Stimulated activated CD4-positive, alpha-beta T cell treated with anti-CD3 and anti-CD28 coated beads, Interleukin-1b, Interleukin-23, amount 100 ng/mL, for 48 hours (primary cell): ENCODE measurements at places on chromosomes 4 and X.

DNA sequence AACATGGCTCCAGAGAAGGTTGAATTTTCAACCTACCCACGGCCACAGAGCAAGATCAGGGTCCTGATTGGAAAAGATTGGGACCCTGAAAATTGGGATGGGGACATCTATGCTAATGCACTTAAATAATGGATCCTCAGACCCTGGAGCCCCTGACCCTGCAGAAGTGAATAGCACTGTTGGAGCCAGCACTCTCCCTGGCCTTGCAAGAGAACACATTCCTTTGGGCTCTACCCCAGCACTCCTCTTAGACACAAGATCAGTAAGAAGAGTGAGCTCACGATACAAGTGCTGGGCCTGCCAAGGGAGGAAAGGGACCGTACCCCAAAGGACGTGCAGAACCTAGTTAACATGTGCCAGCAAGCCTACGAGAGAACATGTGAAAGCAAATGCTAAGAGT is 19.9 kb downstream of the CXCL13 start:
- no peak for DNase-seq

DNA sequence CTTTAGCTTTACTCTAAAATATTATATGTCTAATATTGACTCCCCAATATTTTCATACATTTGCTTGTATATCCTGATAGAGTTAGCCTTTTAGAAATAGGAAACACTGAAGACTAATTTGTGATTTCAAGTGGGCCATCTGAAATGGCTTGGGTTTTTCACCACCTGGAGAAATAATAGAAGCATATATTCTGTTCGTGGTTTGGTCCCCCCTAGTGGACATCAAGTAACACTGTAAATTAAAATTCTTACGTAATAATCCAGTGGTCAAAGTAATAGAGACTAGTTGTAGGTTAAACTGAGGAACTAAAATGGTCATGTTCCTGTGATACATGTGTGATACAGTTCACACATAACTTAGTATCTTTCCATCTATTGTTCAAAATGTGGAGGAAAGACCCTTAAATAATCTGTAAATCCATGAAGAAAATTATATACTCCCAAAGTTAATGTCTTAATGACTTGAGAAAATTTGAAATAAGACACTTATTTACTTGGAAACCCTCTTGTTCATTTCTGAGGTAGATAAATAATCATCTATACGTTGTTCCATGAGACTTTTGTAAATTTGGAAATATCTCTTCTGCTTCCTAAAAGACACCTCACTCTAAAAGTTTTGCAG is 79.8 kb upstream of the SMARCAD1 start:
- no peak for DNase-seq

DNA sequence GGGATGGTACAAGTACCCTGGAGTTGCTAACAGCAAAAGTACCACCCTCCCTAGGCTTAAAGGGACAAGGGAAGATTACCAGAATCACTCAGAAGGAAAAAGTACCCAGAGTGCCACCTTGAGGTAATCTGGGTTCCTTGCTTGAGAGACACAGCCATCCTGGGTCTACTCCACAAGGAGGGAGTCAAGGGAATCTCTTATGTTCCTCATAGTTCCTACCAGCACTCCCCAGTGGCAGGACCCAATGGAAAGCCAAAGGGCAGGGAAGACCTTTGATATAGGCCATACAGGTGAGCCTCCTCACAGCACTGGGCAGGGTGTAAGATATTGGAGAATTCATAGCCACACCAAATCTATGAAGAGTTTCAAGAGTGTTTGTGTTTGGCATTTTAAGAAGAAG is 5.7 kb downstream of the IL2 start:
- peak; percentile 41 for DNase-seq

- DNase-seq = no peak
Measured at GRCh38 chrX:40483502-40483901, 97.3 kb upstream of the ATP6AP2 start.

GRCh38 chrX:96361844-96362243 is 322.8 kb upstream of the DIAPH2 start:
- no peak for DNase-seq

GRCh38 chr4:102324730-102325129 is 20.6 kb downstream of the SLC39A8 start:
- DNase-seq = no peak

DNA sequence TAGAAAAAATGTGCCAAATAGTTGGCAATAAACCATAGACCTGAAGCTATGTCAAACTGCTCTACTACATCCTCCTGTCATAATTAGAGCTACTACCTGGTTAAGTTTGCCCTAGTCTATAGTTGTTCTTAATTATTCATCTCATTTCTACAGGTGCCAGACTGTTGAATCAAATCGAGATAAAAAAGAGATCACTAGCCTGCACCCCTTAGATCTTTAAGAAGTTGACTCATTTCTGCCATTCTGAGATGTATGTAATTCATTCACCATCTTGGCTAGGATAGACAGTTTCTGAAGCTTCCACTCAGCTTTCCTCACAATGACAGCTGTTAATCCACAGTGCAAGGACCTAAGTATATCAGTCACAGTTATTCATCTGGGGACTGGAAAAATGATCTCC is 452.1 kb upstream of the BOD1L1 start:
- DNase-seq = no peak

DNA sequence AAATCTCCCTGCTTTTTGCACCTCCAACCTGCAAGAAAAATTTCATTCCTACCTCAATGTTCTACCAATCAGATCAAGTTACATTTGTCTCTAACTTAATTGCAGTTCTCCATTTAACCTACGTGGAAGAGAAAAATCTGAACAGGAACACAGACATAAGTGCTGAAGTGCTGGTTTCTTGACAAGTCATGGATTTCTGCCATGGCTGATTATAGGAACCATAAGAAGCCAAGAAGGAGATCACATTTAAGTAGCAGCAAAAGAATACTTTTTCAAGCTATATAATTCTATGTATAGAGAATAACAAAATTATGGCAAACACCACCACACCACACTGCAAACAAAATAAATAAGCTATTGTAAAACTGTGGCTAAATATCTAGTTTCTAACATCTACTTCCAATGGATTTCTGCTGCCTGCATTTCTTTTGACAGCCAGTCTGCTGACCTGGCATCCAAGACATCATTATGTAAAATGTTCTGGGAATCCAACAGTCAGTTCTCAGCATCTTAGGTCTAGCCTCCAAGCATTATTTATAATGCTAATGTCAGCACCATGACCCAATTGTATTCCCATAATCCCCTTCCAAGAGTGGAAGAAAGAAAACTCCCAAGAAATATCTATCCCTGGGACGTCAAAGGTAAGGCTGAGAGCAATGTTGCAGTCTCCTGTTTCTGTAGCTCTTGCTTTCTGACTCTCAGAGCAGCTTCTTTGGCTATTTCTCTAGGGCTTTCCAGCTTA is 50.8 kb upstream of the GAB1 start:
- DNase-seq = no peak

GRCh38 chr4:174983128-174983750 is 65.1 kb downstream of the ADAM29 start:
- no peak for DNase-seq

DNA sequence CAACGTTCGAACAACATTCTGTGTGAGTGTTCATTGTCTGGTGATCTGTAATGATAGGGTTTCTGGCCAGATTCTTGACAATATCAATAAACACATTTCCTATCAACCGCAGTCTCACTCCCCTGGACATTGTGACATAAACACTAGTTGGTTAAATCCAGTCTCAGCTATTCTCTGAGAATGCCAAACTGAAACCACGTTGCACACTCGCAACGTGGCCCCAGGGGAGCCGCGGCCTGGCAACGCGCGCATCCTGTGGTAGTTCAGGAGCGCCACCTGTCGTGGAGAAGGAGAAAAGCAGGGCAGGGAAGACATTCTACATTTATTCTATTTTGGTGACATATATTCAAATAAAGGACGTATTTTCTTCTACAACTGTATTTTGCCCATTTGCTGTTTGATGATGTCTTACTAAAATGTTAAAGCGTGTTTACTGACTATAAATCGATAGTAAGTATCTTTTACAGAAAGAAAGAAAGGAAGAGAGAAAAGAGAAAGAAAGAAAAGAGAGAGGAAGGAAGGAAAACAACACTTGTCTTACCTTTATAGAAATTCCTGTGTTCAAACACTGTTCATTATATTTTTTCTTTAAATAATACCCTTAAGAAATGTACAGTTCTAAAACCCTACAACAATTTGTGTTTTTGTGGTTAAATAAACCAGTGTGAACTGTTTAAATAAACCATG is 738.3 kb upstream of the FRG1 start:
- DNase-seq = peak; percentile 37

GRCh38 chr4:87499403-87500091 is 29.6 kb downstream of the SPARCL1 start:
- DNase-seq = peak; percentile 4

DNA sequence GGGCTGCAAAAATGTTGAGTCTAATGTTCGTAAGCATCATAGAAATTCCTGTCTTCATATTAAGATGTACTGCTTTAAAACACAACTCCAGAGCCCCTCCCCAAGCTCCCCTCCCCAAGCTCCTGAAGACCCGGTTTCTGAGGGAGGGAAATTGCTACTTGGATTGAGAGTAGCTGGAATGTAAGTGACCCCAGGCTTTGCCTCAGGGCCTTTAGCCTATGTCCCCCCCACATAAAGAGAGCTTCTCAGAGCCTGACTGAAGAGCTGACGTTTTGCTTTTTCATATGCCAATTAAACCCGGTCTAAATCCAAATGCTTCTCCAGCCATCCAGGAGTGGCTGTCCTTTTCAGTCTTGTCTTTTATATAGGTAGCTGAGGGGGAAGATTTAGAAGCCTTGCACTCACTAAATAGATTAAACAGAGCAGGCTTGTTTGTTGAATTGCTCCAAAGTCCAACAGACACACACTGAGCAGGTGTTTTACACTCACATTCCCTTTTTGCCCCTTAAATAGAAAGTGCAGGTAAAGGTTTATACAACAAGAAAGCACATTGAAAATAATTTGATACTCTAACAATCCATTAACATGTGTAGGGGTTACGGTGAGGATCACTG is 19.6 kb downstream of the ARX start:
- no peak for DNase-seq
